CD4-positive, alpha-beta memory T cell (primary cell): ENCODE measurements at places on chromosomes 12 and 14. TPM values are rescaled to one million over a fixed set of nuclear protein-coding genes. Genes with fewer than 3 reads are reported as not detected.

Gene FAM222A
- 0.69 TPM for total RNA-seq

Gene IAPP
- not detected for total RNA-seq

Gene FAM181A
- not detected for total RNA-seq

Gene STAC3
- 2.7 TPM for total RNA-seq

Gene LYZ
- total RNA-seq, result 40.5 TPM

Gene CLIP1
- total RNA-seq, result 63.5 TPM
